ENCODE measurements at places on chromosomes 2 and 18.

- no peak for DNase-seq
Measured at GRCh38 chr2:232308986-232309385, 69.6 kb upstream of the ALPP start.

DNA sequence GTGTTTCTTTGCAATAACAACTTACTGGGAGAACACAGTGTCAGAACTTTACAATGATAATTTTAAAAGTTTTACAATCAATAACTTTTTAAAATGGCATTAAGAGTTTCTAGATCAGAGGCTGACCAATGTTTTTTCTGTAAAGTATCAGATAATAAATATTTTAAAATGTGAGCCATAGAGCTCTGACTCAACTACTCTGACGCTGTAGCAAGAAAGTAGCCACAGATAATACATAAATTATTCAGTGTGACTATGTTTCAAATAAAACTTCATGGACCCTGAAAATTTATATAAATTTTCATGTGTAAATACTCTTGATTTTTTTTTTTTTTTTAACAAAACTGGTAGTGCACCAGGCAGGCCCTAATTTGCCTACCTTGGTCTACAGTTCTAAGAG is 77.4 kb downstream of the CUL3 start:
- no peak for DNase-seq

DNA sequence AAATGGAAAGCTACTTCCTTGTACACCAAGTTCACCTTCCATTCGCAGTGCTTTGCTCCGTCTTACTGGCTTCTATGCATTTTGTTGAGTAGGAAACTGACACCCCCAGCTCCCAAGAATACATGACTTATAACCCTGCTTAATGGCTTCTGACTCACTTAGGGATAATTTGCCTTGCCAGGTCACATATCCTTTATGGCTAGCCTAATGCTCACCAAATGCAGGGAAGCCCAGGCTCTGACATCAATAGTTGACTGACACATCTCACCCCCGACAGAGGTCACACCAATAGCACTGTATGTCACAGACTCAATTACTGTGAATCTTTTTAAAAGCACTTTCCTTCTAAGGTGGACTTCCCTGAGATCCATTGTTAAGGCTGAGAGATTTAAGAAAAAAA is 147.2 kb downstream of the DTNA start:
- no peak for DNase-seq

GRCh38 chr2:65458999-65459398 is 26.6 kb upstream of the SPRED2 start:
- DNase-seq = no peak

DNA sequence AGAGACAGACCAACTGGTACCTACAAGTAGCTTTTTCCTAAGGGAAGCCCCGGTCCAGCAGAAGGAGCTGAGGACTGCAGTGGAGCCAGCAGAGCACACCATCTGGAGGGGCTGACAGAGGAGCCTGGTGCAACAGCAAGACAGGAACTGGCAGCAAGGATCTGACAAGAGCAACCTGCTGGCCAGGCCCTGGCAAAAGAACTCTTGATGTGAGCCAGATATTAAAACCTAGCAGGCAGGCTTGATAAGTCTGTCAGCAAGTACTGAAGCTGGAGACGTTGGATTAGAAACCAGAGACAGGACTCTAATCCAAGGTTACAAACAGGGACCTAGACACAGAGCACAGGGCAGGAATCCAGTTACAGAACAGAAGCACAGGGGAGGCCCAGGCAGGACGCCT is 260.7 kb upstream of the MGAT5 start:
- DNase-seq = no peak

GRCh38 chr2:182134201-182134600 is 148.5 kb downstream of the PPP1R1C start:
- no peak for DNase-seq

DNA sequence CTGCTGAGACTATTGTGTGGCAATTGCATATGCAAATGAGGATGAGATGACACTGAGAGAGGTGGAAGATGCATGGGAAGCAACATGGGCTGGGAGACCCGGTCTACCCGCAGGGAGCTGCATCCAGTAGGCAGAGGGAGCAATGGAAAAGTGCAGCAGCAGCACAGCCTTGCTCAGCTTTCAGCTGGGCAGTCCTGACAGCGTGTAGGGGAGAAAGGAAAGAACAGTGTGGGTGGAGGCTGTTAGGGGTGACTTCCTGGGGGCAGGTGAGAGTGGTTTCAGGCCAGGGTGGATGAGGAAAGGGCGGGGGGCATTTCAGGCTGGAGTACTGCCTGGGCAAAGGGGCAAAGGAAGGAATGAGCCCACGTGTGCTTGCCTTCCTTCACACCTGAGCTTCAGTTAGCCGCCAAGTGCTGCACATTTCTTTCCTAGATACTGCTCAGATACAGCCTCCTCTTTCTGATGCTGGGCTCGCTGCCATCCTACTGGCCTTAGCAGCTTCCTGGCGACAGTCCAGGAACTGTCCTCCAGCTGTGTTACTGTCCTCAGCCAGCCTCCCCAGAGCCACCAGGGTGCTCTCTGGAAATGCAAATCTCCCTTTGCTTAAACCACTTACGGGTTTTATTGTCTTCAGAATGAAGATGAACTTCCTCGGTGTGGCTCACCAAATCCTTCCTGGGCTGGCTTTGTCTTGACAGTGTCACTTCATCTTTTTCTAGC is 276.3 kb downstream of the TSN start:
- no peak for DNase-seq

GRCh38 chr2:101710471-101711318 is 13.2 kb downstream of the MAP4K4 start:
- DNase-seq = no peak
